Smooth muscle cell of bladder (primary cell): ENCODE measurements at places on chromosomes 12 and 14. TPM values are rescaled to one million over a fixed set of nuclear protein-coding genes. Genes with fewer than 3 reads are reported as not detected.

Gene KRT79
- not detected in 2 replicates for total RNA-seq

Gene MGAT4C
- total RNA-seq, result under 0.01 TPM in 1 of 2 replicates, not detected in the other

Gene GARIN6
- not detected in 2 replicates for total RNA-seq

Gene TDRD9
- 0.37 and 0.57 TPM in 2 replicates for total RNA-seq

Gene TSHR
- total RNA-seq, result not detected in 2 replicates

Gene LARP4
- 27.9 and 36.8 TPM in 2 replicates for total RNA-seq

Gene KLRD1
- total RNA-seq, result under 0.01 and 0.46 TPM in 2 replicates

Gene TEDC1
- 1.8 and 2.3 TPM in 2 replicates for total RNA-seq

Gene B3GNT4
- under 0.01 and 0.09 TPM in 2 replicates for total RNA-seq

Gene ADAMTS20
- under 0.01 TPM in 1 of 2 replicates, not detected in the other for total RNA-seq

Gene SLC25A21
- total RNA-seq, result 0.57 and 1.2 TPM in 2 replicates

Gene KCNMB4
- 0.14 and 1.8 TPM in 2 replicates for total RNA-seq

Gene USP44
- total RNA-seq, result 6.0 and 13.8 TPM in 2 replicates

Gene C1R
- total RNA-seq, result 197 and 242 TPM in 2 replicates

Gene GLIPR1L1
- not detected in 2 replicates for total RNA-seq

Gene BDKRB2
- total RNA-seq, result 38.6 and 68.3 TPM in 2 replicates

Gene AQP6
- under 0.01 TPM in 1 of 2 replicates, not detected in the other for total RNA-seq

Gene HOXC12
- total RNA-seq, result not detected in 2 replicates

Gene CCDC177
- total RNA-seq, result under 0.01 TPM in 2 replicates

Gene RECQL
- total RNA-seq, result 46.8 and 51.5 TPM in 2 replicates

Gene APOF
- total RNA-seq, result not detected in 2 replicates

Gene RFLNA
- 0.18 and 0.28 TPM in 2 replicates for total RNA-seq

Gene LTBP2
- 71.0 and 72.3 TPM in 2 replicates for total RNA-seq

Gene EPYC
- 0.09 TPM in 1 of 2 replicates, not detected in the other for total RNA-seq

Gene VDR
- total RNA-seq, result 7.8 and 8.1 TPM in 2 replicates

Gene CIDEB
- total RNA-seq, result 1.00 and 1.8 TPM in 2 replicates

Gene KIF26A
- total RNA-seq, result under 0.01 and 0.14 TPM in 2 replicates

Gene INHBC
- not detected in 2 replicates for total RNA-seq

Gene FAM186B
- total RNA-seq, result 0.28 and 0.37 TPM in 2 replicates

Gene SAMD4A
- 17.2 and 19.0 TPM in 2 replicates for total RNA-seq

Gene IFI27
- 14.3 and 16.4 TPM in 2 replicates for total RNA-seq

Gene CD69
- total RNA-seq, result 0.14 TPM in 1 of 2 replicates, not detected in the other

Gene KRT86
- total RNA-seq, result 0.09 and 0.14 TPM in 2 replicates

Gene KRT4
- 0.14 TPM in 1 of 2 replicates, not detected in the other for total RNA-seq
